ENCODE measurements at places on chromosomes 11 and 22. TPM values are rescaled to one million over a fixed set of nuclear protein-coding genes. Genes with fewer than 3 reads are reported as not detected.

Gene GAB2
- polyA plus RNA-seq: 3.7 TPM

Gene ADAMTS15
- polyA plus RNA-seq: 0.79 TPM

Gene EXPH5
- 0.03 TPM for polyA plus RNA-seq

Gene CCDC89
- 0.20 TPM for polyA plus RNA-seq

Gene RBM14
- 15.0 TPM for polyA plus RNA-seq

DNA sequence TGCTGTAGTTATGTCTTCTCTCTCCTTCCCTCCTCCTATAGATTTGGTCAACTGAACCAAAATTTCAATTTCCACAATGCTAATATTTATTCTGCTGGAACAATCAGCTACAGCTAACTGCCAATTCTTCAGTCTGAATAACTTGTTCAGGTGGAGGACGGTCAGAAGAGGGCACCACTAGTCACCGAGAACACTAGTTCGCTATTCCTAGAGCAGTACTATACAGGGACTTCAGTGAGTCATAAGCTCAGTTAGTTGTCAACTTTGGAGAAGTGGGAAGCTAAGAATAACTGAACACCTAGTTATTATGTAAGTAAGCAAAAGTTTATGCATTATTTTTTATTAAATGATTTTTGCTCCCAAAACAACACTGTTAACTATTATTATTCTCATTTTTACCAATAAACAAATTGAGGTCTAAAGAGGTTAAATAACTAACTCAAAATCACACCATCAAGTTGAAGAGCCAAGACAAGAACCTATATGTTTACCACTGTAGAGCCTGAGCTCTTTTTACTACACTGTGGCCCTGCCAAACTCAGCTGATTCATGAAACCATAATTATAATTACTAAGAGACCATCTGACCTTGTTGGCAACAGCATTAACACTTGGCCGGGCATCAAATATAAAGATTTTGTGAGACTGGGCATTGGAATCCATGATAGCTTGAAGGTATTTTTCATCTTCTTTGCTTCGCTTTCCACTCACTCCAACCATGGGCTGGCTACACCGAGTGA lies 59.0 kb downstream of the CEP57 start:
- DNase-seq: no peak

GRCh38 chr11:82118946-82119345 lies 614.7 kb downstream of the FAM181B start:
- no peak for DNase-seq

- peak; percentile 61 for DNase-seq
These were observed 869 bp upstream of the EIF4ENIF1 start for GRCh38 chr22:31490496-31490925.

GRCh38 chr22:19350947-19351346 lies 59.4 kb upstream of the CLTCL1 start:
- no peak for DNase-seq

GRCh38 chr11:13126430-13126829 lies 117.3 kb downstream of the RASSF10 start:
- DNase-seq: no peak

GRCh38 chr22:35399114-35399677 lies 744 bp upstream of the MCM5 start:
- DNase-seq: no peak

DNA sequence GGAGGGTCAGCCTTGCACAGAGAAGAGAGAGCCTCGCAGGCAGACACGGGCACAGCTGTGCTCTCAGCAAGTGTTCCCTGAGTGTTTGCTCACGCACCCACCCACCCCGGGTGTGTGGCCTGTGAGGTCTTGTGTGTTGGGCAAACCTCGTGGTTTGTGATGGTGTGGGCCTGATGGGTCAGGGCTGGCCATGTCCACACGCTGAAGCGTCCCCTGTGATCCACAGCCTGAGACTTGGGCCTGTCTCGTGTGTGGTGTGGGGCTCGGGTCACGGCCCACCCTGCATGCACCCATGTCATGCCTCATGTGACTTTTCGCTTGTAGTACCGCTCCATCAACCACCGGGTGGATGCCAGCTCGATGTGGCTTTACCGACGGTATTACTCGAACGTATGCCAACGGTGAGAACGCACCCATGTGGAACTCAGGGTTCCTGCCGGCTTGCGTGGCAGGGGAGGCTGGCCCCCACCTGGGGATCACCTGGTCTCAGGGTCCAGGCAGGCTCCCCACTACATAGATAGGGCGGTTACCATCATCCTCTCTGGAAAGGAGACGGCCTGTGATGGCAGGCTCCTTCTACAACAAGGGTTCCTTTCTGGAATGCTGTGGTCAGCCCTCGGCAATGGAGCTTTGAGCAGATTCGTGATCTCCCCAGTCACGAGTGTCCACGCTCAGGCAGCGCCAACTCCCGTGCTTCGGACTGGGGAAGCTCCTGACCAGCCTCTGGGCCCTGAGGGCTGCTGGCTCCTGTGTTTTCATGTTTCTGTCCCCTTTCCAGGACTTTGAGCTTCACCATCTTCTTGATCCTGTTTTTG lies 5.9 kb downstream of the TPCN2 start:
- no peak for DNase-seq

DNA sequence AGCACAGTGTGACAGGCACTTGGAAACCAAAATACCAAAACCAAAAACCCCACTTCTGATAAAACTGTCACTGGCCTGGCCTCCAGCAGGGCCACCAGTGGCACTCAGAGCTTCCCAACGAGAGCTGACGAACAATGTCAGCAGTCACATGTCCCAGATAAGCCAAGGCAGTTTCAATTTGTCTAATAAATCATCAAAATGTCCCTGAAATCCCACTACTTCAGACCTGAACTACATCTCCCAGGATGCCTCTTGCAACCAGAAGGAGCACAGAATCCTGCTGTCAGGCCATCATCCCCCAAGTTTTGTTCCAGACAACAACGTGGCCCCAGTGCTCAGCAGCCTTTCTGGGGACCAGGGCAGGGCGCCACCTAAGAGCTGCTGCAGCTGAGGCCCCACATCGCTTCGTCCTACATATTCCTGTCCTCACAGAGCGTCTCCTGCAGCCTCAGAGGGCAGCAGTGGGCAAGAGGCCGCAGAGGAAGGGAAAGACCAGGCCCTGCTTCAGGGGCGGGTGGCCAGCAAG lies 25.1 kb downstream of the LRFN4 start:
- no peak for DNase-seq

- DNase-seq: no peak
These were observed 32.1 kb upstream of the PRODH start for GRCh38 chr22:18968011-18968749.
